GM06990 (cell line): ENCODE measurements at places on chromosomes 2 and 18.

DNA sequence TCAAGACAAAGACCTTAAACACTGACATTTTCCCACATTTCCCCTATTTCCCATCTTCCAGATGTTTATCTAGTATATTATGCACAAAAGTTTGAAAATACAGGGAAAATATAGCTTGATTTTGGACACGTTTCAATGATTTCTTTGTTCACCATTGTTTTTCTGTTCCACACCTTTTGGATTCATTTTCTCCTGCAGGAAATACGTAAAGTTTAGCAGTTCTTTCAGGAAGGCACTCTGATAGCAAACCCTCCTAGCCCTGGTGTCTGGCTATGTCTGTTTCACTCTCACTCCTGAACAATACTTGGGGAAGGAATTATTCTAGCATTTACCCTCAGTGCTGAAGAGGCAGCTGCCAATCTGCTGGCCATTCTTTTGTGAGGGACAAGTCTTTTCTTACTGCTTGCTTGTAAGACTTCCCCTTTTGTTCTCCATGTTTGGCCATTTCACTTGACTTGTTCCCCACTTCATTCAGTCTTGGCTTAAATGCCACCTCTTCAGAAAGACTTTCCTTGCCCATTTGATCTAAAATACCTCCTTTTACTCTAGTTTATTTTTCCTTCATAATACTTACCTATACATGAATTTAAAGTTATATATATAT lies 195.4 kb downstream of the RNF152 start:
- no peak for DNase-seq

DNA sequence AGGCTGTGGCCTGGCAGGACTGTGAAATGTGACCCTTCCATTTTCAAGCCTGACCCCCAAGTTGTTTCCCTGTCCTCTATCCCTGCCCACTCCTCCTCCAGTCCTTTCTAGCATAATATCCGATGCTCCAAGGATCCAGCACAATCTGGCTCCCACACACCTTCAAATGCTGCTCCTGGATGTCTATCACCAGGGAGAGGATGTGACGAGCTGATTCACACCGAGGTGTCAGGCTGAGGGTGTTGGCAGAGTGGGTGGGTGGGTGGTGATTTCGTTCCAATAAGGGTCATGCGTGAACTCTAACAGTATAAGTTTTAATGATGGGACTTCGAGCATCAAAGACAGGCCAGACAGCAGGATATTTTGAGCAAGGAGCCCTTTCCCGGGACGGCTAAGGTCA lies 107.8 kb downstream of the CELF4 start:
- DNase-seq = no peak

DNA sequence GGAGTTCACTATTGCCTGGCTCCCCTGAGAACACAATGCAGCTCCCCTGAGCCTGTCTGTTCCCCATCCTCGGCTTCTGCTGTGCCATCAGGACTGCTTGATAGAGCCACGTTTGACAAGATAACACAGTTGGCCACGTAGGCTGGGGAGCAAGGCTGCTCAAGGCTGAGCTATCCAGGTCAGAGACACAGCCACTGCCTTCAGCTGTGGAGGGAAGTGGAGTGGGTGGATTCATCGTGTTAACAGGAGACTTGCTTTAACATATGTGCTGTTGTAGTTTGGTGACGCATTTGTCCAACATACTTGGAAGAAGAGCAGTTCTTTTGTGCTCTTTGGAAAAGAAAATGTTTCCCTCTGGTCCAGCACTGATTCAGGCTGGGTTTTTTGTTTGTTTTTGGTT lies 68.8 kb downstream of the WDSUB1 start:
- DNase-seq = no peak

DNA sequence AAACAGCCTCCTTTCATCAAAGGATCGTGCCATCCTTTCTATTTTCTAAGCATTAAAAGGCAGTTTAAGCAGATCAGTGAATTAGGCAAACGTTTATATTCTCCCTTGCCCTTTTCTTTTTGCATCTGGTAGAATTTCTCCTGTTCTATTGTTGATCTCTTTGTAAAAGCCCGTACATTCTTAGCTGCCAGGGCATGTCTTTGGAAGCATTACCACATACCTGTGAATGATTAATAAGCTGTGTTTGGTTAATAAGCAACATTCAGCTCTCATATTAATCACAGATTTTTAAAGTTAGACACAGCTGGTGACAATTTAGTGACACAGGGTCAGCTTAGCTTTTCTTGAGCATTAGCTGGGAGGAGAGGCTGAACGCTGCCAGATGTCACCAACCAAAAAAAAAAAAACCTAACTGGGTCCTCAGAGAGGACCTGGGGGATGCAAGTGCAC lies 33.8 kb upstream of the CYP1B1 start:
- DNase-seq = no peak

- no peak for DNase-seq
Observed at GRCh38 chr2:197248623-197249022, 62.0 kb downstream of the ANKRD44 start.

- no peak for DNase-seq
Observed at GRCh38 chr2:26088038-26088643, 54.3 kb downstream of the RAB10 start.

GRCh38 chr2:168454737-168455644 lies 1.1 kb upstream of the CERS6 start:
- no peak for DNase-seq

- DNase-seq = no peak
Observed at GRCh38 chr2:133955169-133955568, 298.7 kb upstream of the MGAT5 start.

GRCh38 chr2:7658486-7658885 lies 741.3 kb downstream of the RNF144A start:
- DNase-seq = no peak

DNA sequence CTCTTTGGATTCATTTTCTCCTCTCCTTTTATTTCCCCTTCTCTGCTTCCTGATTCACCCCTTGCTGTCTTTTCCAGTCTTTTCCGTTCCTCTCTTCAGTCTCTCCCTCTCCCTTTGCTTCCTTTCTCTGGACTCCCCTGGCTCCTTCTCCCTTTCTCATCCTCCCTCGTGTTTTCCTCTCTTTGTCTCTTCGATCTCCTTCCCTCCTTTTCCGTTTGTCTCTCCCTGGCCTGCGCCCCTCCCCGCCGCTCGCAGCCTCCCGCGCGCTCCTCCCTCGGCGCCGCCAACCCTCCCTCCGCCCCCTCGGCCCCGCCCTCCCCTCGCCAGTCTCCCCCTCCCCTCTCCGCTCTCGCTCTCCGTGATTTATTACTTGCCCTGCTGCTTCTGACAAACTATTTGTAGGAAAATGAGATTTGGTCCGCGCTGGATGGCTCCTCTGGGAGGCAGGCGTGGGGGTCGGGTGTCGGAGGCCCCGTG lies 46.0 kb upstream of the PAX8 start:
- DNase-seq = no peak

- no peak for DNase-seq
Observed at GRCh38 chr2:46394649-46395510, 84.5 kb upstream of the TMEM247 start.

GRCh38 chr2:133817680-133818566 lies 249.7 kb upstream of the NCKAP5 start:
- DNase-seq = no peak

GRCh38 chr2:45028276-45028675 lies 19.0 kb upstream of the SIX2 start:
- no peak for DNase-seq

- DNase-seq = no peak
Observed at GRCh38 chr2:21427606-21428005, 303.8 kb downstream of the TDRD15 start.

- DNase-seq = no peak
Observed at GRCh38 chr2:213763354-213763753, 479.1 kb downstream of the SPAG16 start.

- no peak for DNase-seq
Observed at GRCh38 chr18:8778386-8778785, 73.0 kb downstream of the MTCL1 start.

- no peak for DNase-seq
Observed at GRCh38 chr18:53909668-53910067, 314.8 kb downstream of the MBD2 start.

GRCh38 chr2:120111193-120111592 lies 98.3 kb downstream of the EPB41L5 start:
- DNase-seq = no peak

DNA sequence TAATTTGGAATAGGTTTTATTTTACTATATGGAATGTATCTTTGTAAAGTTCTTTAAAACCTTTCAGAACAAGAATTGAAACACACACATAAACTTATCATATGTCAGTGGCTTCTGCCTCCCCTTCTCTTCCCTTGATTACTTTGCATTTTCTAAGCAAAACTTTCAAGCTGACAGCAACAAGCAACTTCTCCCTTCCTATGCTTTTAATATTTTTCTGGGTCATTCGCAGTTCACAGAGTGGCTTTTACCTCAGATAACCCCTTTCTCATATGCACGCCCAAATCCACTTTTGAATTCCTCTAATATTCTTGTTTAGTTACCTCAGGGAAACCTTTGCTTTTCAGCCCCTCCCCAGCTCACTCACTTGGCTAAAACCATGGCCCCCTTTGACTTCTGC lies 36.7 kb upstream of the CDC42EP3 start:
- no peak for DNase-seq

GRCh38 chr2:26847655-26848335 lies at the start of gene DPYSL5:
Gene DPYSL5 (plus strand): TSS chr2:26848132. CDS start chr2:26898500, 50,368 bp downstream.
- DNase-seq = no peak

- no peak for DNase-seq
Observed at GRCh38 chr2:238336151-238336550, 15.8 kb downstream of the TRAF3IP1 start.

GRCh38 chr18:67453901-67454300 lies 62.6 kb downstream of the DSEL start:
- DNase-seq = no peak

- peak; percentile 7 for DNase-seq
Observed at GRCh38 chr2:183383854-183384253, 259.6 kb downstream of the NUP35 start.

GRCh38 chr2:112006076-112006410 lies 49.0 kb upstream of the TMEM87B start:
- DNase-seq = no peak

- DNase-seq = peak; percentile 63
Observed at GRCh38 chr18:24014986-24015638, 558 bp downstream of the TTC39C start.

GRCh38 chr2:98253461-98254070 lies 92.7 kb upstream of the CNGA3 start:
- DNase-seq = no peak

DNA sequence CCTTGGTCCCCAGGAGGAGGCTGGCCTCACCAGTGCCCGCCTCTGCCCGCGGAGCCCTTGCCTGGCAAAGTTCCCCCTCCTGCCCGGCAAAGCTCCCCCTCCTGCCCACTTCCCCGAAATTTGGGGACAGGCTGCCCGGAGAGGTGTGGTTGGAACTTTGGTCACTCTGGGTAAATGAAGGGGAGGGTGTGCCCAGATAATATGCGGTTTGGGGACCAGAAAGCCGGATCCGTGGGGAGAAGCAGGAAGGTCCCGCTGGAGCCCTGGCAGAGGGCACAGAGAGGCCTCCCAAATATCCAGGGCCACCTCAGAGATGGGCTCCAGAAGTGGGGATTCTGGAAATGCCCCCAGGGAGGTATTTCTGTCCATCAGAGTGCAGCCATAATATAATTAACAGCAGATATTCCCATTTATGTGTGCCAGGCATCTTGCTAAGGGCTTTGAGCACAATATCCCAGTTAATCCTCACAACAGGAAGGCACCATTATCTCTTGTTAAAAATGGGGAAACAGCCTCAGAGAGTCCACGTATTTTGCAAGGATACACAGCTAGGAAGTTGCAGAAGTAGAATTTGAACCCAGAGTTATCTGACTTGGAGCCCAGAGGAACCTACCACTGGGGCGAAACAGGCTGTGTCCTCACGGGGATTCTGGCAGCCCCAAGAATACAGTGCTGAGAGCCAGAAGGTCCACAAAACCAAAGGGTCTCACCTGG lies 914 bp downstream of the STEAP3 start:
- no peak for DNase-seq

GRCh38 chr2:10007921-10008808 lies 35.2 kb upstream of the KLF11 start:
- no peak for DNase-seq

- no peak for DNase-seq
Observed at GRCh38 chr2:1859671-1860450, 115.5 kb upstream of the PXDN start.

DNA sequence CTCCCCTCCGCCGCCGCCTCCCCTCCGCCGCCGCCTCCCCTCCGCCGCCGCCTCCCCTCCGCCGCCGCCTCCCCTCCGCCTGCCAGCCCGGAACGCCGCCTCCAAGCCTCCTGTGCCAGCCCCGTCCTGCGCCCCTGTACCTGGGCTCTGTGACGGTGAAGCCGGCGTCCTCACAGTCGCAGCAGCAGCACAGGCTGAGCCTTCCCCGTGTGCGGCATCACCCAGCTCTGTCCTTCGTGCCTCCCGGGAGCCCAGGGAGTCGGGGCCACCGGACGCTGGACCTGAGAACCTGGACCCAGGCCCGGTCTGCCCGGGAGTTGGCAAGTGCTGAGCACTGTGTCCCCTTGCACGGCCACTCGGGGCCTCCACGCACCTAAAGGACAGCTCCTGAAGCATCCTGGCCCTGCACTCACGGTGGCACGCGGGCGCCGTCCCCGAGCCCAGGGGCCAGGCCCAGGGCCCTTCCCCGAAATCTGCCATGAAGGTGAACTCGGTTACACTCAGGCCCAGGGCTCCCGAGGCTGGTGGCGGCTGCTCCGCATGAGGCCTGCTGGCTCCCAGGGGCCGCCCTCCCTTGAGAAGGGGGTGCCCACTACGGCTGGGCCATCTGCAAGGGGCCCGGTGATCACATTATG lies 32.9 kb downstream of the RTP5 start:
- DNase-seq = no peak

- no peak for DNase-seq
Observed at GRCh38 chr2:132909427-132909826, 239.4 kb upstream of the LYPD1 start.

DNA sequence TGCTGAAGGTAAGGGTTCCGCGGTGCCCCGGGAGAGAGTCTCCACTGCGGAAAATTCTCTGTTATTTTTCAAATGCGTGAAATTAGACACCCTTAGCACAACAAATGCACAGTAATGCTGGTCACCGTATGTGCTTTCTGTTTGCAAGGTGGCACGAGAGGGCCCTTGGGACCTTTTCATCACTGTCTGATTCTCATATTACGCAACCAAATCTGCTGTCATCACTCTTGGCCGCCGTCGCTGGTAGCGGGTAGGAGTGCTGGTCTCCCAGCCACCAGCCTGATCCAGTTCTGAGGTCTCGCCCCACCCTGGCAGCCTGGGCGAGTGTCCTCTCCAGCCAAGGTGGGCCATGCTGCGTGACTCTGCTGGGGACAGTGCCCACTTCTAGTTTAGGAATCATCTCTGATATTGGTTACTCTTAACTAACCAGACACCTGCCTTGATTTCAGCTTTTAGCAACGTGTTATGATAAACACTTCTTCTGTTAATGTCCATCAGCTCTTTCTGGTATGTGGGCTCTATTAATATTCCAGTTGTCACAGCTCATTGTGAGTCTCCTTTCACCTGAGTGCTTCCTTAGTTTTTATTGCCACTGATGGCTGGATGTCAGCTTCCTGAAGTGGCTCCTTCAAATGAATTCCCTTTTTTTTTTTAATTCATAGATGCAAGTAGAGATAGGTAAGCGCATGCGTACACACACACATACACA lies 199.4 kb downstream of the GBX2 start:
- DNase-seq = no peak

- no peak for DNase-seq
Observed at GRCh38 chr18:26874283-26874682, 8.8 kb upstream of the AQP4 start.

- DNase-seq = peak; percentile 26
Observed at GRCh38 chr2:39141334-39142271, 20.8 kb upstream of the SOS1 start.

- DNase-seq = no peak
Observed at GRCh38 chr2:239200646-239201530, 199.9 kb downstream of the HDAC4 start.

- DNase-seq = no peak
Observed at GRCh38 chr2:166727095-166727494, 161.2 kb upstream of the XIRP2 start.
